NCI-H187 treated with DMSO at 0.1 percent for 48 hours (cell line): ENCODE measurements at places on chromosomes 3 and 15.

DNA sequence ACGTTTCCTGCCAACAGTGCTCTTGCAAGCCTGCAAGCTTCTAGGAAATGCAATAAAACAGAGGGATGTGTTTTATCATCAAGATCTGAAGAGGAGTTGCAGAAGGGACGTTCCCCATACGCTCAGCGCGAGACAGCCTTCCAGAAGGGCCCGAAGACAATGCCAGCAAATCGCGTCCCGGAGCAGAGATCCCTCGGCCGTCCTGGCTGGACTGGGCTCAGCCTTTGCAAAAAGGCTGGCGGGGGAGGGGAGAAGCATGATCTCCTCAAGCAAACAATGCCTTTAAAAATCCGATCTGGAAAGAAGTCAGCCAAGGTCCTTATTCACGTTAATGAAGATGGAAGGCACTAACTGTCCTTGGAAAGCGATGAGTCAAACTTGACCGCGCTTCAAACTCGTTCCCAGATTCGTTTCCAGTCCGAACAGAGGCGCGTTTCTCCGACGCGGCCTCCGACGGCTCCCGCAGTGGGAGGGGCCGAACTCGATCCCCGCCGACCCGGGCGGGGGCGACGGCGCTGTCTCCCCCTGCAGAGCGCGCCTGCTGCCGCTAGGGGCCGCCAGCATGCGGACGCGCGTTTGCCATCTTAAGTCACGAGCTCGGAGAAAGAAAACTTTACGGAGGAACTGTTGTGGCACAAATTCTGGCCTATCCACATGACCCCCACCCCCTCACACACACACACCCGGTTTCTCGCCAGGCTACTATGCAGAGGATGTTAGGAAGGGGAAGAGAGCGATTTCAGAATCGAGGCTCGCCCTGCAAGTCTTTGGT, 5.5 kb downstream of the BCL6 start:
- DNase-seq: no peak

- no peak for DNase-seq
These were observed 415.4 kb upstream of the RORA start for GRCh38 chr15:61644550-61644949.

DNA sequence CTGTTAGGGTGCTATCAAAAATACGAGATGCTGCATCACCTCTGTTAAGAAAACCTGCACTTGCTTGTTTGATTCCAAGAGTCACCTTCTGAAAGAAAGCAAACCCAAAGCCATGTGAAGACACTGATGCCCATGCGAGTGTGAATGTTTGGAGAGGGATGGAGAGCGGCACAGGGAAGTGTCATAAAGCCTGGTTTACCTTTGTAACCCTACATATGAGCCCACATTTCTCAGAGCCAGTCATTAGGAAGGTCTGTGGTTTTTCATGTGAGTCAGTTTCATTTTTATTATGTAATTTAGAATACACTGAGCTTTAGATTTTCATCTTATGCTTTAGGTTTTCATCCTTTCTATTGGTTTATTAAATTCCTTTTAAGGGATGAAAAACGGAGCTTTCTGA, 896.8 kb downstream of the ROBO1 start:
- no peak for DNase-seq

DNA sequence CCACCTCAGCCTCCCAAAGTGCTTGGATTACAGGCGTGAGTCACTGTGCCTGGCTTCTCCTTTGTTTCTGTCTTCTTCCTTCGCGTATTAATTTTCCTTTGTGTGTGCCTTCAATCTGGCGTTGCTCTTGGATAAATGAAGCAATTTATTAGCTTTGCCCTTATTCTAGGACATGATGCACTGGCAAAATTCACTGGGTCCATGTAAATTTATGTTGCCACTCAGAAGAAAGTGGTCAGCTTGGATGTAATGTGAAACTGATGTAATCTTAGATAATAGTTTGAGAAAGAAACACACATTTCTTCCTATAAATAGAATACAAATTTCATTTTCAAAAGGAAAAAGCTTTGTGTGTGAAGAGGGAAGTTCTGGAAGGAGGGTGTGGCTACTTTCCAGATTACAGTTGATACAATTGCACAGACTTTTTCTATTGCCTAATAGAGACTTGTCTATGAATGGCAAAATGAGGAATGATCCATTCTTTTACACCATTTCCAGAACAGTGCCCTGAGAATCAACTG, 23.3 kb upstream of the ATP1B3 start:
- DNase-seq: no peak

- DNase-seq: no peak
These were observed 13.9 kb downstream of the UPK1B start for GRCh38 chr3:119187266-119187665.

DNA sequence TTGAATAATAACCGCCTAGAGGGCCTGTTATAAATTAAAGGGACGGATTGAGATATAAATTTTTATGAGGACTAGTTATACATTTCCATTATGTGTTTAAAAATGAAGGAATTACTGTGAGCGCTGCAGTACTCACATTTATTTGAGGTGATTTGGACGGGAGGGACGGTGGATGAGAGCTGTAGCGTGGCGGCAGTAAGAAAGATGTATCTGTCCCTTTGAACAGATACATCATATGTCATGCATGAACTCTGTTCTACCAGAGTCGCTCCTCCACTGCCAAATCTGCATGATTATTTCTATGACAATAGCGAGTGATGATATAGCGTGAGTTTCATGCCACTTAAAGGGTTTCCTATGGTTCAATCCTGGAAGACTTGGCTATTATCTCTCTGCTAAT, 538.8 kb downstream of the MCTP2 start:
- no peak for DNase-seq

DNA sequence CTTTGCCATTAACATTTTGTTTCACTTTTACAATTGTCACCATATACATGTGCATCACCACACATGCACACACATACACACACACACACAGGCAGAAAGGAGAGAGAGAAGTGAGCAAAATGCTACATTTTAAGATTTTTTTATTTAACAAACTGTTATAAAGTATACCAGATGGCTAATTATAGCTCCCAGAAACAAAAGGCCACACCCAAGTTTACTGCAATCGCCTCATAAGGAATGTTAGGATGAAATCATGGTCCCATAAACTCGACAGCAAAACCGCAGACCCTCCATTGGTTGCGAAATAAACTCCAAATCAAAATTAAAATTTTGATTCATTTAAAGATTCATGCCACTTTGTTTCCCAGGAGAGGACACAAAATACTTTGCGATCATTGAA, 16.1 kb upstream of the C15orf61 start:
- no peak for DNase-seq

GRCh38 chr15:92166751-92167405, 226.8 kb upstream of the ST8SIA2 start:
- DNase-seq: no peak

DNA sequence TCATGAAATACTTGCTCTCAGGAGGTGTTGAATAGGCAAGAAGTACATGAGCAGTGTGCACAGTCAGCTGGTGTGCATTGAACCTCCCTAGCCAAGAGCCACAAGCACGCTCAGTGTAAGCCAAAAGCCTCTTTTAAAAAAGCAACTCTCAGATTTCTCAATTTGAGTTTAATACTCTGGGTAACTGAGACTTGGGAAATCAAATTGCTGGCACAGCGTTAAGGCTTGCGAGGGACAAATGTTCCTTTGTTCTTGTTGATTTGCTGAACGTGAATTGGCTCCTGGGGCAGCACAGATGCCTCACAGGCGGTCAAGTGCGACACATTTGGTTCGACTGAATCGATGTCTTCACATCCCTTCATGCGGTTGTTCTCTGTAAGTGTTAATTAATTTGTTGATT, at the start of gene FAM240A:
Gene FAM240A (plus strand): TSS at position 202 of the 400 bp plus-strand sequence. CDS start 159 bp downstream, at position 361.
- DNase-seq: no peak

DNA sequence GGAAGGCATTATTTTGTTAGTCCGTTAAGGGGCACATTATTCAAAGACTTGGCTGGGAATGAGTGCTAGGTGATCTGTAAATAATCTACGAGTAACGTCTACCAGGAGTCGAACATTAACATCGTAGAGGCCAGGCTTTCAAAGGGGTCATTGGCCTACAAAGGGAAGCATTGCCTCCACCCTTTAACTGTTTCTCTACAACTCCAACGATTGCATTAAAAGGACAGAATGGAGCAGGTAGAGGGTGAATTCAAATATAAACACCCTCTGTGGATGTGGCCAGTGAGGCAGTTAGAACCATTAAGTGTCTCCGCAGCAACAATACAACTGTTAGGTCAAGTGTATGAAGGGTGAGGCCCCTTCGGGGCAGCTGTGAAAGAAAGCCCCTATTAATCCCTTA, 126.0 kb upstream of the LMOD3 start:
- DNase-seq: no peak

DNA sequence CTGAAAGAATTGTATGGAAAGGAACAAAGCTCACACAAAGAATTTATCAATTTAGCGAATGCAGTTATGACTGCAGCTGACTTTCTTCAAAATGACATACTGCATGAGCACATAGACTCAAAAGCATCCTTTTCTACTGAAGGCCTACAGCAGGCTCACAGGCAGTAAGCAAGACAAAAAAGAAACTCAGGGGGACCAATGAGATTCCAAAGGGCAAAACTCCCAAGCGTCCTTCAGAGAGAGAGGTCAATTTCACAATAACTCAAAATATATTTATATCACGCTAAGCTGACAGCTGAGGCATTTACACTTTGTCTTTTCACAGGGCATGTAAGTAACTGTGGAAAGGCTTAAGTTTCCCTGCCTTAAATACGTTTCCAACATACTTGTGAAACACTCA, 427.9 kb upstream of the RASGRP1 start:
- no peak for DNase-seq

DNA sequence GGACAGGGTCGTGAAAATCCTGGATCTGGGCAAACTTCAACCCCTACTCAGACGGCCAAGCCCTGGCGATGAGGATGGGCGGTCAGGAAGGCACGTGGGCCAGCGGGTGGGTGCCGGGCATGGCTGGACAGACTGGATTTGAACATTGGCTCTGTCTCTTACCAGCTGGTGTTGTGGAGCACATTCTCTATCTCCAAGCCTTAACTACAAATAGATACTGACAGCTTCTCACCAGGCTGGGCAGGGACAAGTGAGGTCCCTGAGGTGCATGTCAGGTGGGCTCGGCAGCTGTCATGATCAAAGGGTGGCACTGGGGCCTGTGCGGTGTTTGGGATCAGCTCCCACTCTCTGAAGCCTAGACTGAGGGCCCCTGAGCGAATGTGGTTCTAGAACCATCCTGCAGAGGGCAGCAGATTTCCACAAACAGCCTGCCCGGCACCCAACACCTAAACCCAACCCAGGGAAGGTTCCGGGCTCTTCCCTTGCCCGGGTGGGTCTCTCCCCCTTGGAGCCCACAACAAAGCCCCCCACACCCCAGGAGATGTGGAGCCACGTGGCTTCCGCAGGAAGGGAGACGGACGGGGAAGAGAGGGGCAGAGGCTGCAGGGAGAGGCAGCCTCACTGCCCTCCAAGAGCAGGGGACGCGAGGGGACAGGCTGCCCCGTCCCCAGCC, 58.4 kb downstream of the RGMA start:
- DNase-seq: peak; percentile 40

- DNase-seq: no peak
These were observed 112.0 kb upstream of the RPL32 start for GRCh38 chr3:12953201-12953995.

- DNase-seq: no peak
These were observed 9.6 kb upstream of the SMARCC1 start for GRCh38 chr3:47791193-47791855.

DNA sequence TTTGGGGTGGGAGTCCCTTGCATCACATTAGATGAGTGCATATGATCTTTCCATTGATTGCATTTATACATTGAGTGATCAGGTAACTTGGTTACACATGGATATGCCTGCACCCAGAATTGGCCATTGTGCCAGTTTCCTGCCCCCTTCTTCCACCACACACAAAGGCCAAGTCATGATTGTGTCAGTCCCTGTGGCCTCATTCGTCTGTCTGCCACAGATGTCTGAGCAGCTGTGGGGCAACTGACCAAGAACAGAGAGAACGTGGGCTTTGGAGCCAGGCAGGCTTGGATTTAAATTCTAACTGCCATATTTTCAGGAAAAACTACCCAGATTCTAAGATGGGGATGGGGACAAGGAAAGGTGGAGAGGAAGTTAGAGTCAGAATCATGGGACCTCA, 27.0 kb downstream of the CCNL1 start:
- DNase-seq: no peak

- DNase-seq: no peak
These were observed 19.1 kb upstream of the LIMD1 start for GRCh38 chr3:45575386-45575923.

DNA sequence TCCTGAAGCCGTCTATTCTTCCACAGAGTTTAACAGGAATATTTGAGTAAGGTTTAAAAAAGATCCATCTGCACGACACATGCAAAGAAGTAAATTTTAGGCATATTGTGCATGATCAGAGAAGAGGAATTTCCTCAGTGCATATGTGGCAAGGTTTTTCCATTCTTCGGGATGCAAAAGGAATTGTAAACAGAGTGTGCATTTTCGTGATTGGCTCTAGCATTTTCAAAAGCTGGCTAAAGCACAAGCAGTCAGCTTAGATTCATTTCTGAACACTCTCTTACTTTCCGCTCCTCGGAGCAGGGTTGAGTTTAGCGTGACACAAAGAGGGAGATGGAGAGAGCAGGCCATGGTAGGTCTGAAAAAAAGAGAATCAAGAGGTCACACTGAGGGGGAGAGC, 128.2 kb downstream of the ADAMTS9 start:
- DNase-seq: no peak

- DNase-seq: no peak
These were observed 339.8 kb upstream of the RARB start for GRCh38 chr3:25088284-25088683.

- DNase-seq: no peak
These were observed 233.5 kb downstream of the MYRIP start for GRCh38 chr3:40042752-40043443.
